ENCODE measurements at places on chromosomes 2 and 18.
A peak's percentile ranks its signal among the peaks of the same experiment; 100 is the strongest.

- DNase-seq: no peak
Measured at GRCh38 chr2:106863387-106863786, 22.6 kb downstream of the ST6GAL2 start.

DNA sequence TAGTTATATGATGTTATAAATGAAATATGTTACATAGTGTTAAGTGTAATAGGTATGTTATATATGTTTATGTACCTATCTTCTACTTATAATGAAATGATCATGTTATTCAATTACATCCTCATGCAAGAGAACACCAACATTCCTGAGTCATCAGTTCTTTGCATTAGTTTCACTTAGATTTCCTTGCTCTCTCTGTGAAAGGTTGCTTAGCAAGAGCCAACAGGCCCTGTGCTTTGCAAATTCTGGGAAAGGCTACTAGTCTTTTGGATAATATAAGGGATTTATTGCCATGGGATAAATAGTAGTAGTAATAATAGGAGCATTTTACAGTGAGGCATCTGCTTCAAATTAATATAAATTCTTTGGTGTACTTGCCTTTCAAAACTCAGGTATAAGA is 274.8 kb downstream of the SP3 start:
- DNase-seq: no peak

- DNase-seq: no peak
Measured at GRCh38 chr2:217954971-217955740, 47.6 kb downstream of the TNS1 start.

GRCh38 chr2:122519821-122520611 is 764.6 kb downstream of the TSN start:
- DNase-seq: no peak

- DNase-seq: no peak
Measured at GRCh38 chr18:57748770-57749603, 54.1 kb downstream of the ATP8B1 start.

GRCh38 chr2:211103989-211104388 is 547.6 kb downstream of the CPS1 start:
- DNase-seq: no peak

- no peak for DNase-seq
Measured at GRCh38 chr2:55923091-55923981, at the start of gene EFEMP1. Gene EFEMP1, minus strand, starts transcription at chr2:55923782. Its CDS starts 1,342 bp downstream, at chr2:55922440.

DNA sequence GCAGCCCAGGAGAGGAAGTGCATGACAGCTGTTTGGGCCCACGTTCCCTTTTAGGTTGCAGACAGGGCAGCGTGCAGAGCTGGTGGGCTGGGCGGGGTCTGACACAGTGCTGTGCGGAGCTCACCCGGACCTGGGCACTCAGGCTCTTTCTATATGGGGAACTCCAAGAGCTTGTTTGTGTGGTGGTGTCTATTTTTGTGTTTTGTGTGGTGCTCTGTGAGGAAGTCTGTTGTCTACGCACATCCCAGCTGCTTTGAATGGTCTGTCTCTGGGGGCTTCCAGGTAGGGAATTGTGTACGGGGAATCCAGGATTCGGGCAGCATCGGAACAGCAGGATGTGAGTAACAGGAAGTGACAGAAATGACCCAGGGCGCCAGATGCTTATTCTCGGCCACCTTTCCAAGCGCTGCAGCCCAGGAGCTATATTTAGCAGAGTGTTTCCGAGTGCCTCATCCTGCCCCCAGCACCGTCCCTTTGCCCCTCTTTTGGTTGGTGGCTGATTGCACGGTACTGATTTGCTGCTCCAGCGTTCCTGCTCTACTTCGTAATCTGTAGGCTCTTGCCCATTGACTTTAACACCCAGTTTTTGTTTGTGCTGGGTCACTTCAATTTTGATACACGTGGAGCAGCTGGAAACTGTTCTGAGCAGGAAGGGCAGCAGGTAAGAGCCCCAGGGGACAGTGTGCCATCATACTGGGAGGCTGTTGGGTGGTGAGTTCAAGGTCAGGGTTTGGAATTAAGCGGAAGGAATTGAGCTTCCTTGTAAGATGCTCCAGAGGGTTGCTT is 64.7 kb downstream of the DGKD start:
- peak; percentile 48 for DNase-seq

DNA sequence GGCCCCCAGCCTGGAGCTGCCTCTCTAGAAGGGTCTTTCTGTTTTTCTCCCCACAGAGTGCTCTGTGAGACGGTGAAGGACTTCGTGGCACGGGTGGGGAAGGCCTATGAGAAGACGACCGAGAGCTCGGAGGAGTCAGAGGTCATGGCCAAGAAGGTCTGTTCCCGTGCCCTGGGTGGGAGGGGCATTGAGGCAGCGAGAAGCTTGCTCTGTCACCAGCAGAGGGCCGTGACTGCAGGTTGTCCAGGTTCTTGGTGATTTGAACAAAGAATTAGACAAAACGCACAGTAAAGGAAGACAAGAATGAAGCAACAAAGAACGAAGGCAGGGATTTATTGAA is 93.9 kb downstream of the DGKD start:
- DNase-seq: peak; percentile 11

DNA sequence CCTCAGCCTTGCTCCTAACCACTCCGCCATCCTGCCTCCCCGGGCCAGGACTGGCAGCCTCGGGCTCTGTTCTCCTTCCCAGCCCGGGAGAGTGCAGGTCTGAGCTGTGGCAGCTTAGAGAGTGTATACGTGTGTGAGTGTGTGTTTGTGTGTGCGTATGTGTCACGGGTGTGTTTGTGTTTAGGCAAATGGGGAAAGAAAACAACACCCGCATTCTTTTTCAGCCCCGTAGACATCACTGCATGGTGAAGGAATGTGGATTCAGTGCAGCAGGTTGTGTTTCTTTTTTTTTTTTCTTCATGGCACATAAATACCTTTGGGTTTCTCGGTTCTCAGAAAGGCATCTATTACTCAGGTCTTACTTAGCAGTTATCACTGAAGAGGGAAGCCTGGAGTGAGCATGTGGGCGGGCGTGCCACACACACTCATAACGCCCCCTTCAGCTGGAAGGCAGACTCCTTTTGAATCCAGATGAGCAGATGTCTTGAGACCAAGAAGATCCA is 44.2 kb downstream of the GLI2 start:
- no peak for DNase-seq

GRCh38 chr2:38797953-38798352 is 19.9 kb downstream of the GEMIN6 start:
- DNase-seq: no peak

DNA sequence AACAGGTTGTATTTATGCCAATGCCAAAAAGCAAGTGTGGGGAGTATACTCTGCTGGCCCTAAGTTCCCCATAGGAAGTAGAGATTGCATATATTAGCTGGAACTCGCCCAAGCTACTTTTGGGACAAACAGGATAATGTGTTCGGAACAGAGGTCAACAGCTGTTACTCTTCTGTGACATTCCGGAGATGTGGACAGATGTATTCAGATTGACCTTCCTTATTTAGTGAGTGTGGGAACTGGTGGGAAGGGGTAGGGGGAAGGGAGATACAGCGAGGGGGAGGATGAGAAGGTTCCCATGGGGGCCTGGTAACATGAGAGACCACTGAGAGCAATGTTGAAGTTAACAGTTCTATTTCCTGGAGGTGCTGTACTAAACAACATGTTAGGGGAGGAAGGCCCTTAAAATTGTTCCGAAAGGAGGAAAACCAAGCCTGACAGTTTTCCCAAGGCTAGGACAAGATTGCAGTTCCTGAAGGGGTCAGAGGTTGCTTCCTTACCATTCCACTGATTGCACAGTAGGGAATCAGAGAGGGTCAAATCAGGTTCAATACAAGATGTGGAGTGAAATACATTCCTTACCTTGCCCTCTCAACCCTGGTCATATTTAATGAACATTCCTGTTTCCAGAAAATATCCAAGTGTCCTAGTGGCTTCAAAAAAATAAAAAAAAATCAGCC is 14.3 kb upstream of the CD28 start:
- no peak for DNase-seq

DNA sequence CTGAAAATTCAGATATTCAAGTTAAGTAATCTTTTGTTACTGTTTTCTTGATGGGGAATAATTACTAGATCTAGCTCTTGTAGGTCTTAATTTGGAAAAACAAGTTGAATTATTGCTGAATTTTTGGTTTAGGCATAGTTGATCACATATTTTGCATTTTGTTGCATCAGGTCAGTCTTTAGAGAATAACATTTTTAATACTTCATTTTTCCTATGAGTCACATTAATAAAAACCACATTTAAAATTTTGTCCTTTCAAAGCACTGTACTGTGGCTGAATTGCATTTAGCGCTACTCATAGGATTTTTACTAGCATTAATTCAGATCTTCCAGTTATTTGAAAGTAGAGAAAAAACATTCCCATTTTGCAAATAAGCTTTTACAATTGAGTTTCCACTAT is 23.2 kb downstream of the MAP4K4 start:
- DNase-seq: no peak

DNA sequence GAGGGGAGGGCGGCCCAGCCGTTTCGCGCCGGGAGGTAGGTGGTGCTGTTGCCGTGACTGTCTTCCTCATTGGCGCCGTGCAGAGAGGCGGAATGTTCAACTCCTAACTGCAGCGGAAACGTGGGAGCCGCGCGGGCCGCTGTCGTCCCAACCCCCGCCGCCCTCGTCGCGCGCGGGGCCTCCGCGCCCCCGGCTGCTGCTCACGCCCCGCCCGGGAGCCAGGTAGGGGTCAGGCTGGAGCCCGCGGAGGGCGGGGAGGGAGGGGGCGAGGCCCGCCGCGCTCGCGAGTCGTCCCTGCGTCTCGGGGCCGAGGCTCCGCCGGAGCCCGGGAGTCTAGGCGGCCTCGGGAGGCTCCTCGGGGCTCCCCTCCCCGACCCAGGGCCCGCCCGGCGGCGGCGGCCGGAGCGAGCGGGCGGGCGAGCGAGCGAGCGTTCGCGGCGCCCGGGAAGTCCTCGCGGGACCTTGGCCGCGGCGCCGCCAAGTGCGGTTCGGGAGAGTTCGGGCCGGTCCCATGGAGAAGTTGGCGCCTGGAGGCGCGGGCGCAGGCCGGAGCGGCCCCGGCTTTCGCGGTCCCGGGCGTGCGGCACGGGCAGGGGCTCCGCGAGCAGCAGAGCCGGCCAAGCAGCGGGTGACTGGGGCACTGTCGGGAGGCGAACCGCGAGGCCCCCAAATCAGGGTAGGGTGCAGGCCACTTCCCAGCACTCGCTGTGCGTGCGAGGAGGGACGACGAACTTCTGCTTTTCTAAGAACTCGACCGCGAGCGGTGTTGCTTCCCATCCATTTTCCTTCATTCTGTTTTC is at the start of gene MAP3K20:
Gene MAP3K20 (plus strand): TSS at position 66 of the 800 bp plus-strand sequence. CDS start 15,186 bp downstream, outside the sequence.
- peak; percentile 30 for DNase-seq

- DNase-seq: no peak
Measured at GRCh38 chr2:202689898-202690297, 55.1 kb downstream of the FAM117B start.

DNA sequence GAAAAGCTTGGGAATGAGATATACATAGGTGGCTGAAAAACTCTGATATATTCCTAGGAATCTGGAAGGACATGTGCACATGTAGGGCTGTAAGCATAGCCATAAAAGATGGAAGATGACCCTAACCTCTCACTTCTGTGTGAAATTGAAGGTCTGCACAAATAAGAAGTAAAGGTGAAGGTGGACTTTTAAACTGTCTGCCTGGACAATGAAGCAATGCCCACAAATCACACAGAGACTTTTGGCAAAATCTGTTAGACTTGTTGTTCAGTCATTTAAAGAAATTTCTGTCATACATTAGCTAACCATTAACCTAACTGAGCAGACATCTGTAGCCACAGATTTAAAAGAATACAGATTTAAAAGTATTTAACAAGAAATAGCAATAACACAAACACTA is 65.3 kb upstream of the CCDC178 start:
- no peak for DNase-seq

DNA sequence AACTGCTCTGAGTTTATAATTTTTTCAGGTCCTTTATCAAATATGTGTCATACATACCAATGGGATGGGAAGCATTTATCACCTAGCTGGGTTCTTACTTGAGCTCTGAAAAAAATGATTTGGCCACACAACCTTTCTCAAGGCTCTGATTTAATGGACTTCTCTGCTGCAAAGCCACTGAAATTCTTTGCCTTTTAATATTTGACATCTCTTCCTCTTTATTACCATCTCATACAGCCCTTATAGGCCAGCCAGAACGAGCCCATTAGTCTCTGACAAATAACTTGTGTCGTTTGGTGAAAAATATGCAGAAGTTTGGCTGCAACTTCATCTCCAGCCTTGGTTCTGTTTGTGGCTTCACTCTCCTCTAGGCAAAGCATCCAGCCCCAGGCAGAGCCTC is 249.1 kb downstream of the ATAD2B start:
- no peak for DNase-seq

DNA sequence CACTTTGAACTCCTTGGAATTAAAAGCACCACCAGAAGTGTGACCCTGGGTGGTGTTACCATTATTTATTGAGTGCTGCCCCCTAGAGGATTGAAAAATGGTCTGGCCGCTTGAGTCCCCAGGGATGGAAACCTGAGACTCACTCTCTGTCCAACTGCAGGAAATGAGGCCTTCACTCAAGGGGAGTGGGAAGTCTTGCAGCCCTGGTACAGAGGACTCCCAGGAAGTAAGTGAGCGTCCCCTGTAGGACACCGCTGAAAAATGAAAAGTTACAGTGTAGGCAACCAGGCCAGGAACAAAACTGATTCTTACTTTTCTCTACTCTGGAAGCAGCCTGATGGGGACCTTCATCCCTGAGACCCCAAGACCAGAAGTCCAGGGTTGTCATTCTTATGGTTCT is 2.2 kb upstream of the NRP2 start:
- peak; percentile 43 for DNase-seq

DNA sequence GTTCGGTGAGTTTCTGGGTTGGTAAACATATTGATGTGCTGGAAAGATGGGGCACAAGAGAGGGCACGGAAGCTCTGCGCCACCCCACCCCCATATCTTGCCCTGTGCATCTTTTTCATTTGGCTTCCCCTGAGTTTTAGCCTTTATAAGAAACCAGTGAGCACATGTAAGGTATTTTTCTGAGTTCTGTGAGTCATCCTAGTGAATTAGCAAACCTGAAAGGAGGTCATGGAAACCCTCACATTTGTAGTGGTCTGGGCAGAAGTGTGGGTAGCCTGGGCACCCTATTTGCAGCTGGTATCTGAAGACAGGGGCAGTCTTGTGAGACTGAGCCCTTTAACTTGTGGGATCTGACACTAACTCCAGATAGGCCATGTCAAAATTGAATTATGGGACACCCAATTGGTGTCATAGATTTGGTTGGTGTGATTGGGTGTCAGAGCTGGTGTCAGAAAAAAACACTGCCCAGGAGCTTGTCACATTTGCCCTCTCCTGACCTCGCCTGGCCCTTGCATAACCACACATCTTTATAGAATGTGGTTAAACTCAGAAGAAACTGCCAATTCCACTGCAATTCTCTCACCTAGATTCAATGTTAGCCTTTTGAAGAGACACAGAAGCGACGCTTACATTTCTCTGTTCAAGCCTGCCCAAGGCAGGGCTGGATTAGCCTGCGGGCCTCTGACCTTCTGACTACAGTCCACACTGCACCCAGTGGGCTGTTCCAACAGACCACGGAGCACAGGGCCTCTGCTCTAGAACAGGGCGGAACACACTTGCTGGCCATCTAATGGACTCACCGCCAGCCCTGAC is 12.0 kb upstream of the GALM start:
- DNase-seq: peak; percentile 81

DNA sequence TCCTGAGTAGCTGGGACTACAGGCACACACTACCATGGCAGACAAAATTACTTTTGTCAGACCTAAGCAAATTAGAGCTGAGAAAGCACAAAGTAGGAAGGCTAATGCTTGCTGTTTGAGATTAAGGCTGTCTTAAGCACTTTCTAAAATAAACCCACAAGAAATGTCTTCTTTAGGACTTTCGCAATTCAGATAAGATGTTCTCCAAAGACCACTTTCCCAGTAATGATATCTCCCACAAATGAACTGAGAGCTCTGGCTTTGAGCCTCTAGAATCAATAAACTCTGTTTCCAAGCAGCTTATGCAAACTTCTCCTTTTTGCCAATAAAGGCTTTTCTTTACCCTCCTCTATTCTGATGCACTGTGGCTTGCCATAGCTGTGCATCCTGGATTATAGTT is 32.0 kb upstream of the GALNT1 start:
- no peak for DNase-seq

Measured in activated naive CD4-positive, alpha-beta T cell treated with anti-CD3 and anti-CD28 coated beads, Interleukin-2, amount 50 U/mL, for 16 hours (primary cell).